ENCODE measurements at places on chromosomes 4 and X.

GRCh38 chr4:120733968-120734367, 188.6 kb downstream of the PRDM5 start:
- no peak for DNase-seq

DNA sequence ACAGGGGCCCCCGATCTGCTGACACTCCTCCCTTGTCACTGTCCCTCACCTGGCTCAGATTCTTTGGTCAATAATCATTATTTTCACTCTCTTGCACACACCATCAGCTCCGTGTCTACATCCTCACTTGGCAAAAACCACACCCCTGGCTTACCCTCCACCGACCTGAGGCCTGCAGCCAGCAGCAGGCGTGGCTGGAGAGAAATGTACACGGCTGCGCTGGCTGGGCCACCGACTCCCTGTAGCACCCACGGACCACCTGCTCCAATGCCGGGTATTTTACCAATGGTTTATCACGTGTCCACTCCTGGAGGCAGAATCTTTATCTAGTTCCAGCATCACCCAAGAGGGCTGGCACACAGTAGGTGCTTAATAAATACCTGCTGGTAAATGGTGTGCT, 98.4 kb downstream of the WFS1 start:
- DNase-seq: no peak

DNA sequence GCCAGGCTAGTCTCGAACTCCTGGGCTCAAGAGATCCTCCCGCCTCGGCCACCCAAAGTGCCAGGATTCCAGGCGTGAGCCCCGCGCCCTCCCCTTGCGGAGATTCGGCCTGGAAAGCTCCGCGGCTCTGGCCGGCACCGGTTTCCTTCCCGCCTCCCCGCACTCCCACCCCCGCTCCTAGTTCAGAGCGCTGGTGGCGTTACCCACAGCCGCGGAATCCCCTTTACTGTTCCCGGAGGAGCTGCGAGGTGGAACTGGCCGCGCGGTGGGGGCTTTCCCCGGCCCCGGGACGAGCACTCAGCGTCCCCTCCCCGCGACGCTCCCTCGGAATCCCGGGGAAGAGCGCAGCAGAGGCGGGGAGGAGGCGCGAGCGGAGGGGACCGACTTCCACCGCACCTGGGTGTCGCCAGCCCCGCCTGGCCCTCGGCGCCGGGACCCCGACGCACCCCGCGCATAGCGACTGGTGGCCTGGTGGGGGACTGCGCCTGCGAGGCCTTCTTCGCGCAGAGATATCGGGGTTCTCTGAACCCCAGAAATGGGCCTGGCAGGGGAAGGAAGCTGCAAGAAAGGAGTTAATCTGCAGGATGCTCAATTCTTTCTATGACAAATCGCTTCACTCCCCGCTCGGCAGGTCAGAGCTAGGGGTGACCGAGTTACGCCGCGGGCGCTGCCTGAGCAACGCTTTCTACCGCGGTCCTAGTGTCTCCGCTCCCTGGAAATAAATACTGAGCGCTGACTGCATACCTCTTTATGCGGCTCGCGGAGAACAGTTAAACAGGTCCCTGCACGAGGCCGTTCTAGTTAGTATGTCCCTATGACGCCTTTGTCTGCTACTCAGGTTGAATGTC, 14.6 kb upstream of the SLC25A4 start:
- DNase-seq: peak; percentile 21

- DNase-seq: no peak
Measured at GRCh38 chr4:76386566-76387305, 34.2 kb downstream of the CCDC158 start.

GRCh38 chr4:5357870-5358269, 306.6 kb downstream of the STK32B start:
- DNase-seq: no peak

GRCh38 chr4:127284236-127284635, 348.5 kb upstream of the INTU start:
- DNase-seq: no peak

DNA sequence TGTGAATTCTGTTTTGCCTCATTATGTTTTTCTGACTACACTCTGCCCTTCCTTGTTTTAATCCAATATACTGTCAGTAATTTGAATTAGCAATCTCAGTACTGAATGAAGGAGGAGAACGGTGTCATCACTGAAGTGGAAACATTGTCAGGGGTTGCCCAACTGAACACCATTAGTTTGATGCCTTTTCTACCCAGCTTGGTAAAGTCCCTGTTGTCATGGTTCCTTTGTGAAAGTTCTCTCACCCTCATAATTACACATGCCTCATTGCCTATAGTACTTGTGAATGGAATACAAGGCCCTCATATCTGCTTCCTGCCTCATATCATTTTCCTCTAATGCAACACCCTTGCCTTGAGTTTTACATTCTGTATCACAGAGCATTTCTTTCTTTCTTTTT, 76.9 kb downstream of the RRAGB start:
- DNase-seq: no peak

GRCh38 chr4:110480746-110481271, 4.9 kb downstream of the ENPEP start:
- DNase-seq: no peak

DNA sequence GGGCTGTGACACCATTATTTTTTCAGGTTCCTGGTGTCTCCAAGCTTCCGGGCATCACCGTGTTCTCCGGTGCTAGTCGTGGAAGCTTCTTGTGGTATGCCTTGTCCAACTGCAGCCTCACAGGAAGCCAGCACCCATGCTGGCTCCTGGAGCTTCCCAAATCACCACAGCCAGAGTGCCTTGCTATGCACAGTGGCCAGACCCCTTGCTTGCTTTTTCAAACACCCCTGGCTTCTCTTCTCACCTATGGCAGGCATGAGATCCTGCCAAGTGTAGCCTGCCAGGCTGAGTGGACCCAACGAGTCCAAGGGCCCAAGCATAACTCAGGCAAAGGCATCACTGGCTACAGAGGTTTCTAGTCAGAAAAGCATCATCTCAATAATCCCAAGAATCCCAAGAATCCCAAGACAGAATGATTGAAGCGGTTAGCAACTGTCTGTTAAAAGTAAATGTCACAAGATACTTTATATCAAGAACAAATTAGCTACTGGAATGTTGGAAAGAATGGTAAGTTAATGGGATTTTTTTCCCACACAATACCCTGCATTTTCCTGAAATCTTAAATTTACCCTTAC, 1522.9 kb downstream of the PCDH18 start:
- DNase-seq: no peak

GRCh38 chr4:33255094-33255493, 2534.9 kb downstream of the PCDH7 start:
- no peak for DNase-seq

DNA sequence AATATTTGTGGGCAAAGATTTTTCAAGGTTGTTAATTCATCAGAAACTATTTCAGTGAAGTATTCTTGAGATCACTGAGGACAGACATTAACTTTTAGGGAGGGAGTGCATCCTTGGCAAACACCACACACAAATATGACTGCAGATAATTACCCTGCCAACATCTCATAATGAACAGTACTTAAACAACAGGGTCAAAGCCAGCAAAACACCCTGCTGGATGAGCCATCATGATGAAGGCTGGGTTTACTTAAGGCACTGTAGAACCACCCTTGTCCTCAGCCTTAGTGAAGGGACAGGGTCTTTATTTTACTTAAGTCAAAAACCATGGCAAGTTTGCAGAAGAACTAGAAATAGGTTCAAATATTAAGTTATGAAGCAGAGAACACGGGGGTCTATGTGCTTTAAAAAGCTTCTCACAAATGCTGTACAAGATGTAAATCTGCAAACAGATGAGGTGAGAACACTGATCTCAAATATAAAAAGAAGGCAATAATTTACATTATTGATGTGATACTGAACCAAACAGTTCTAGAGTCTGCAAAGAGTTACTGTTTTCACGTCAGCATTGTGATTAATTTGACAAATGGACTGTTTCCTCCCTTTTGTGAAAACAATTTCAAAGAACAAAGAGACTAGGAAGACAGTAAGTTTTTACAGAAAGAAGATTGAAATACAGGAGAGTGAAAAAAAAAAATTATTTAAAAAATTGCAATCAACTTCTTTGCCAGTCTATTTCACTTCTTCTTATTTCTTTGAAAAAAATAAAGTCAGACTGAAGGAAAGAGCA, 28.2 kb downstream of the TAPT1 start:
- no peak for DNase-seq

DNA sequence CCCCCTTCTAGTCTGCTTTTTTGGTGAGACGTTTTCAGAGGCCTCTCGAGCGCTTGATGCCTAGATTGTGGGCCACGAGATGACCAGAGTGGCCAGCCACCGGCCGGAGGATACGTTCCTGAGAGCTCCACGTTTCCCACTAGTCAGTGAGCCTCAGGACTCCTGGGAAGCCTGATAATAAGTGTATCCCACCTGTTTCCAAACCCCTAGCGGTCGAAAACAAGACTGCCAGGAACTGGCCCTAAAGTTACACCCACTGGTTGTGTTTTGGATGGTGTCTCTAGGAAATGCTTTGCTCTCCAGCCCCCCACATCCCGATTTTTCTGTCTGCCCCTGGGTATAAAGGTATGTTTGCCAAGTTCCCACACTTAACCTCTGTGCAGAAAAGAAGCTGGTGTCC, 4.6 kb upstream of the RS1 start:
- DNase-seq: no peak

DNA sequence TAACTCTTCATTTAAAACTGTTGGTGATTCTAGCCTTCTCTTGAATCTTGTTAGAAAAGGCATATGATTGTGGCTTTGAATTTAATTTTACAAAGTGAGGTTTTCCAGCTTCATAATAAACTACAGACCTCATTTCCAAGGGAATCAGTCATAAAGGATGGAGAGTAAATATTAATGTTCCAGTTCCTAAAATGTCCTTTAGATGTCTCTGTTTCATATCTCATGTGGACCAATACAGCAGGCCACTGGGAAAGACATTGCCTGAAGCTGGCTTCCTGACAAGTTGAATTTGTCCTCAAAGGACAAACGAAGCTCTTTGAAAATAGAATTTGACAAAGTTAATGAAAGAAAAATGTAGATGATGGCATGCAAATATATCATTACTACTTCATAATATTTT, 125.4 kb downstream of the ZNF330 start:
- peak; percentile 11 for DNase-seq

GRCh38 chrX:108494406-108495090, 54.9 kb downstream of the COL4A5 start:
- DNase-seq: no peak

DNA sequence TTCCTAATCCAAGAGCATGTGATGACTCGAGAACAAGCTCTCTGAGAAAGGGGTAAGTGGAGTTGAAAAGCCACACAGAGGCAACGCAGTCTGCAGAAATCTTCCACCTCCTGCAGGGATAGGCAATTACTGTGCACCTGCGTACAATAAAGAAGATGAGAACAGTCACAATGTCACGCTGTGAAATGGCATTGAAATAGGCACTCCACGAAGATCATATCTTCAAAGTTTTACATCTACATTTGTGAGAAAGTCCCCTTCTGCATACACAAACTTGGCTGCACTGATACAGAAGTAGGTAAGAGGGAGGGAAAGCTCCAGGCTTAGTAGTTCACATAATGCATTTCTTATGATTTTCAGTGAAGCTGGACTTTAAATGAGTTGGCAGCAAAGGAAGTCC, 27.1 kb downstream of the DDX60L start:
- no peak for DNase-seq

DNA sequence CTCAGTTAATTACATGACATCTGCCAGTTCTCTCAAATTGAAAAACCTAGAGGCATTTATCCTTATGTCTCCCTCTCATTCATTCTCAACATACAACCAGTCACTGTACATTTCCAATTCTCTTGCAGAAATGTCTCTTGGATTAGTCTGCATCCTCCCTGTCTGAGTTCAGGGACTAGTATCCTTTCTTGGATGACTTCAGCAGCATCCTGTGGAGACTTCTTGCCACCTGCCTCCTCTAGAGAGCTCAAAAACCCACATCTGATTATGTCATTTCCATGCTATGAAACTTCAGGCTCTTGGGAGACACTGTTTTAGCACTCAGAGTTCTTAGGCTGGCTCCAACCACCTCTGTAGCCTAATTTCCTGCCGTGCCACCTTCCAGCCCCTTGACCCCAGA, 515.1 kb upstream of the DIPK2B start:
- DNase-seq: no peak

GRCh38 chr4:99696801-99697200, 39.2 kb upstream of the C4orf54 start:
- no peak for DNase-seq

- no peak for DNase-seq
Measured at GRCh38 chrX:312621-313331, 5.8 kb downstream of the GTPBP6 start.

DNA sequence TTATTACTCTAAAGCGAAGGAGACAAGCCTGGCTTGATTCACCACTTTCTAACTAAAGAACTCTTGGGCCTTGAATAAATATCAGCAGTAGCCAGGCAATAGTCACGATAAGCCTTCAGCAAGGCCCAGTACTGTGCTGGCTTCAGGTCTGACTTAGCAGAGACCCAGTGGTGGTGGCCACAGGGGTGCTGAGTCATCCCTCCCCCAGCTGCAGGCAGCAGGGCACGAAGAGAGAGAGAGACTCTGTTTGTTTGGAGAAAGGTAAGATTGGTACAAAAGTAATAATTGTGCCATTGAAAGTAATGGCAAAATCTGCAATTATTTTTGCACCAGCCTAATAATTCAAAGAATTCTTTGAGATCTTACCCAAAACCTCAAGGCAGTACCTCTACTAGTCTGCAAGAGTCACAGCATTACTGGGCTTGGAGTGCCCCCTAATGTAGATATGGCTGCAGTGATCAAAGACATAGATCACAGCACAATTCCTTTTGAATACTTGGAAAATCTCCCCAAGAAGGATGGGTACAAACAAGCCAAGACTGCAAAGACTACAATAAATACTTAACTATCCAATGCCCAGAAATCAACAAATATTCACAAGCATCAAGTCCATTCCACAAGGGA, 159.5 kb upstream of the USP38 start:
- peak; percentile 1 for DNase-seq

DNA sequence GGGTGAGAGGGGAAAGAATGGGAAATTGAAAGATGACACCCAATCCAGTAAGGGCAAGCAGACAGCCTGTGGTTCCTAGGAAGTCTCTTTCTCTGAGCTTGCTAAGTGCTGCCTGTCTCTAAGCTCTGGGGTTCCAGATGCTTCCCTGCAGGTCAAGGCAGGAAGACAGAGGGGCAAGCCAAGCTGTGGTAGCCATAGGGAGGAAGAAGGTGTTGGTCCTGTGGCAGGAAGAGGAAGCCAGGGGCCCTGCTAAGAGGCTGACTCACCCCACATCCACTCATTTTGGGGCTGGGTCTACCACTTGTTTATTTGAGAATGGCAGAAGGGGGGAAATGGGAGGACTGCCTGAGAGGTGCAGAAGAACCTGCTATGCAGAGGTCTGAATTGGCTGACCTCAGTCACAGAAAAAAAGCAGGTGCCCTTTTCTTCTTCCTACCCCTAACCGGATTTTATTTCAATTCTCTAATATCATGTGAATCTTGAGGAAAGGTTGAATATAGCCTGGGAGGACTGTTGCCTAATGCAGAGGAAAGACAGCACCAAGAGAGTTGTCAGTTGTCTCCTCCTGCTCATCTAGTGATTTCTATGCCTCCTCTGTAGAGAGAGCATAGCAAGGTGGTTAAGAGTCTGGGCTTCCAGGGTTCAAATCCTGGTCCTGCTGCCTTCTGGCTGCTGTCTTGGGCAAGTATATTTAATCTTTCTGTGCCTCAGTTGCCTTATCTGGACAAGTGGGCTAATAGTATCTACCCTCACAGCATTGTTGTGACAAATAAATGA, 27.4 kb downstream of the HOPX start:
- peak; percentile 47 for DNase-seq
